Vagina (tissue), 2 donors: ENCODE measurements at places on chromosomes 6 and 20. TPM values are rescaled to one million over a fixed set of nuclear protein-coding genes. Genes with fewer than 3 reads are reported as not detected.

Gene TREM2
- 5.2 TPM for total RNA-seq

Gene PTK7
- total RNA-seq = 62.1 TPM

Gene SLC44A4
- 5.9 TPM for total RNA-seq

Gene LHFPL5
- total RNA-seq = not detected

Gene SLC2A10
- 21.6 TPM for total RNA-seq

Gene HDDC2
- total RNA-seq = 69.5 TPM
